A549 treated with AZD2906 at 1 μM for 4 hours (cell line): ENCODE measurements at places on chromosomes 5 and 9. TPM values are rescaled to one million over a fixed set of nuclear protein-coding genes. Genes with fewer than 3 reads are reported as not detected.

Gene ABHD17B
- 15.4 to 16.5 TPM (median 15.9 TPM) in 5 replicates for total RNA-seq

Gene PPP2R2B
- total RNA-seq = 0.03 to 0.14 TPM (median 0.10 TPM) in 4 of 5 replicates, not detected in the other

Gene STRBP
- 15.9 to 19.2 TPM (median 16.7 TPM) in 5 replicates for total RNA-seq

Gene SCGB3A2
- not detected in 5 replicates for total RNA-seq

Gene KIF20A
- total RNA-seq = 36.3 to 47.1 TPM (median 41.8 TPM) in 5 replicates

Gene F2RL1
- 224 to 299 TPM (median 233 TPM) in 5 replicates for total RNA-seq
